Subcutaneous adipose tissue (tissue), 4 donors: ENCODE measurements at places on chromosomes 6 and 20. TPM values are rescaled to one million over a fixed set of nuclear protein-coding genes. Genes with fewer than 3 reads are reported as not detected.

The CD24 gene
- 1.5 TPM for total RNA-seq

The ULBP3 gene
- 1.7 TPM for total RNA-seq

The GNMT gene
- not detected for total RNA-seq

The BEND6 gene
- total RNA-seq, result 0.98 TPM

The DAAM2 gene
- 52.5 TPM for total RNA-seq

The SLC22A1 gene
- total RNA-seq, result 1.4 TPM

The CRISP2 gene
- not detected for total RNA-seq

The GABRR1 gene
- total RNA-seq, result not detected
